AML-193 (cell line): ENCODE measurements at places on chromosomes 16 and 17.

DNA sequence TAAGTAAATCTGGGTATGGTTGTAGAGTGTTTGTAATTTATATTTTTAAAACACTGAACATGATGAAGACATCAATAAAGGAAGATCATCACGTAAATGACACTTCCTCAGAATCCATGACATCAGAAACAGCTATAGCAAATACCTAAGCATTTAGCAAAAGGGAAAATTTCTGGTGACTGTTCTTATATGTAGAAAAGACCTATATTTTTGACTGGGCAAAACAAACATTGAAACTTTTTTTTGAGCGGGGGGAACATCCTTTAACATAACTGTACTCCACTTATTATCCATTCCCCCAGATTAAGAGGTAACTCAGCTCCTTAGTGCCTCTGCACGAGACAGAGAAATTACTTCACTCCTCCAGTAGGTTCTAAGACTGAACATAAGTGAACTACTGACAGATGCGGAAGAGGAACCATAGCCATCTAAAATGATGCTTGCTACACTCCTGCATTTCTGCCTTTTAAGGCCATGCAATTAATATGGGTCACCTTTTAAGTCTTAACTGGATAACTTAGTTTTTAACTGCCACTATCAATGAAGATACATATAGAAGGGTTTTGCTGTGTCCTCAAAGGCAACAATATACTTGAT is 9.4 kb downstream of the CRYBA1 start:
- no peak for DNase-seq

DNA sequence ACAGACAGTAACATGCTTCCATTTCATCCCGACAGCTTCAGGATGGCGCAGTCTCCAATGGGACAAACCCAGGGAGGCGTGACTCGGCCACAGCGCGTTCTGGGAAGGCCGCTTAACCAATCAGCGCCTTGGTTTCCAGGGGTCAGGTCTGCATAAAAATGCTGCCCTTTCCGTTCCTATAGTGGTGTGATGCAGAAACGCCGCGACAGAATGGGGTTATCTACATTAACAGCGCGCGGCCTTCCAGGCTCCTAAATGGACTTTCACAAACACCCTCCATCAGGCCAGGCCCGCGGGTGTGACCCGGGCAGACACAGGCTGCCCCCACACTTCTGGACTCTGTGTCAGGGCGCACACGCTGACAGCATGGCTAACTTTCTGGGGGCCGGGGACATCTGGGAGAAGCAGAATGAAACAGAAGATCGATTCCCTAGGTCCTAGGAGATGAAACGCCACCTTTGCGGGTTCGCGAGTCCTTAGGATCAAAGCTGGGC is 792 bp downstream of the TMEM231 start:
- peak; percentile 54 for DNase-seq

DNA sequence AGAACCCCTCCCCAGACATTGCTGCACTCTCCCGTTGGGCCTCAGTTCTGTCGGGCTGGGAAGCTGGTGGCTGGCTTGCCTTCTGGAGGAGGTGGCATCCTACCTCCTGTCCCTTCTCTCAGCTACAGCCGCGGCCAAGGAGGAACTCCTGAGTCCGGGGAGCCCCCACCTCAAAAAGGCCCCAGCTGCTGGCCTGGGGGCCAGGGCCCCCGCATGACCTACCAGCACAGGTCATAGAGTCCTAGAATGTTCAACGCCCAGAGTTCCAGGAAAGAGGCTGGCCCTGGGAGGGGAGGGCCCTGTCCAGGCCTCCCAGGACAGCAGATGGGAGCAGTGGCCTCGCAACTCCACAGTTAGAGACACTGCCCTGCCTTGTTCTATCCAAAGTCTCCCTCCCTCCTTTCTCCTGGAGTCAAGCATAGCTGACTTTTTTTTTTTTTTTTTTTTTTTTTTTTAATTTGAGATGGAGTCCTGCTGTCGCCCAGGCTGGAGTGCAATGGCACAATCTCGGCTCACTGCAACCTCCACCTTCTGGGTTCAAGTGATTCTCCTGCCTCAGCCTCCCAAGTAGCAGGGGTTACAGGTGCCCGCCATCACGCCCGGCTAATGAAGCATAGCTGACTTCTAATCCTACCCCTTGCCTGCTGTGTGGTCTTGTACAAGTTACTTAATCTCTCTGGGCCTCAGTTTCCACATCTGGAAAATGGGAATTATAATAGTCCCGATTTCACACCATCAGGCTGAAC is 7.1 kb downstream of the CARHSP1 start:
- no peak for DNase-seq

DNA sequence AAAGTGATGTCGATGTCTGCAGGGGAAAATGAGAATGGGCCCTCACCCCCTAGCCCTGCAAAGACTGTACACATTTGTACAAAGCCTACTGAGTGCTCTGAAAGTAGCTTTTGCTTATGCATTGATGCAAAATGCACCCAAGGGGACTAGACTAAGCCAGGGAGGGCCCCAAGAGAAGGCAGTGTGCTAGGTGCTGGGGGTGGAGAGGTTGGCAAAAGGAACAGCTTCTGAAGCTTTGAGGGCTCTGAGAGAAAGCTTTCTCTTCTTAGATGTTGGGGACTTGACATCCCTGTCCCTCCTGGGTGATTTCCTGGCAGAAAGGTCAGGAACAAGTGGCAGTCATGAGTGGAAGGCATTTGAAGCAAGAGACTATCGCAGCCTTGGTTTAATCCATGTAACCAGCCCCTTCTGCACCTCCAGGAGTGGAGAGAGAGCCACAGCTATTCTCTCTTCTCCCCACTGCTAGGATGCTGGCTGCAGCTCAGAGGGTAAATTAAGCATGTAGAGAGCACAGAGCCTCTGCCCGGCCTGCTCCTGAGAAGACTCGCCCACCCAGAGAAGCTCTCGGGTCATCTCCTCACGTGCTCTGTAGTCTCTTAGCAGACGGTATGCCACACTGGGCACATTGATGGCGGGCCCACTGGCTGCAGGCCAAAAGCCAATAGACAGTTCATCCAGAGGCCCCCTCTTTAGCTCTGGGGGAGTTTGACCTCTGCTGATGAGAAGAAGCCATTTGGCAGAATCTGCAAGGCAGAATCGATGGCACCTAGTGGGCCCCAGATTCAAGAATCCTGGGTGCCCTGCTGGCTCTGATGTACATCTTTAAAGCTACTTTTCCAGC is 221.4 kb downstream of the MSI2 start:
- DNase-seq = no peak

GRCh38 chr17:9402590-9403199 is 172.9 kb downstream of the STX8 start:
- DNase-seq = no peak

- no peak for DNase-seq
These were observed 1.7 kb downstream of the MYOCD start for GRCh38 chr17:12667299-12667958.
